ENCODE measurements at places on chromosomes 16 and 17.

DNA sequence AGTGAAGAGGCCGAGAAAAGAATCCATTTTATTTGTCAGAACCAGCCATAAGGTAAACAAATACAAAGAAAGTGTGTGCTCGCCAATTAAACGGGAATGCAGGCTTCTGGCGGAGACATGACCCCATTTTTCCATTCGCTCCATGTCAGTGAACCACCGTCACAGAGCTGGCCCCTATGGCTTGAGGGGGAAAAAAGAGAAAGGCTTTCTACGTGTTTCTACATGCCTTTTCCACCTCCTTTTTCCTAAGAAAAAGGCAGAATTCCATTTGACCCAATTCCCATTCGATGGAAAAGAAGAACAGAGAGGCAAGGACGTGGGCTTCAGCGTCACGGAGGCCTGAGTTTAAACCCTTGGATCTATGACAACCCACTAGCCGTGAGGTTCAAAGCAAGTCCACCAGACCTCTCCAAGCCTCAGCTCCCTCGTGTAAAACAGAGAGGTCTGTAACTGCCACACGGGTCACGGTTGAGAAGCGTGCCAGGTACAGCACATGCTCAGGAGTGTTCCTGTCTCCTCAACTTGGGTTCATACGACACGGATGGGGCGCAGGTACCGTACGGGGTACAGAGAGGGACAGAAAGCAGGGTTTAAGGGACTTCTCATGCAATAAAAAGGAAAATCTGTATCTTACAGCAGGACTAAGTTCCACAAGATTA lies 91.9 kb downstream of the NXN start:
- no peak for DNase-seq

GRCh38 chr17:20074489-20074888 lies 65.3 kb downstream of the SPECC1 start:
- DNase-seq = no peak

DNA sequence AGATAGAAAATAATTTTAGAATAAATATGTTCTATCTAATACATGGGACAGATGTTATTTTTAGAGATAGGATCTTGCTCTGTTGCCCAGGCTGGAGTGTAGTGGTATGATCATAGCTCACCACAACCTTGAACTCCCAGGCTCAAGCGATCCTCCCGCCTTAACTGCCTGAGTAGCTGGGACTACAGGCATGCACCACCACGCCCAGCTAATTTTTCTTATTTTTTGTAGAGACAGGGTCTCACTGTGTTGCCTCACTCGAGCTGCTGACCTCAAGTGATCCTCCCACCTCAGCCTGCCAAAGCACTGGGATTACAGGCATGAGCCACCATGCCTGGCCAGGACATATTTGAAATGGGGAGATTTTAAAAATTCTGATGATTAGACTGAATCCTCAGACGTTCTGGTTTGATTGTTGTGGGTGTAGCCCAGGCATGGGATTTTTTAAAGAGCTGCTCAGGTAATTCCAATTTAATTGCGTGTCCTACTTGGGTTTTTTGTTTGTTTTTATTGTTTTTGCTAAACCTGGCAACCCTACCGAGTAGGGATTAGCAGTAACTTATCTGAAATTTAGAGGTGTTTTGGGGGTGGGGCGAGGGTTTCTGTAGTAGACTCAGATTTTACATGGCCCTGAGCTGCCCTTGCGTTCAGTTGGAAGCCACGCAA lies 142.9 kb downstream of the RAB11FIP4 start:
- no peak for DNase-seq

- DNase-seq = no peak
These were observed 9.8 kb downstream of the SLC16A3 start for GRCh38 chr17:82238472-82239201.

GRCh38 chr16:85948138-85948509 lies 49.2 kb downstream of the IRF8 start:
- DNase-seq = no peak

GRCh38 chr17:5002121-5002788 lies 4.5 kb downstream of the KIF1C start:
- DNase-seq = no peak

All from stimulated activated CD8-positive, alpha-beta memory T cell treated with anti-CD3 and anti-CD28 coated beads, Interleukin-7, amount 100 ng/mL, for 1 hour (primary cell).